ENCODE measurements at places on chromosomes 1 and 21.
A peak's percentile ranks its signal among the peaks of the same experiment; 100 is the strongest.

GRCh38 chr1:179937668-179938254 lies 16.8 kb upstream of the CEP350 start:
- no peak for DNase-seq

- DNase-seq = no peak
Observed at GRCh38 chr1:6491480-6491962, at the start of gene PLEKHG5. Gene PLEKHG5, minus strand, starts transcription at chr1:6491667. Its CDS starts 14,096 bp downstream, at chr1:6477571.

DNA sequence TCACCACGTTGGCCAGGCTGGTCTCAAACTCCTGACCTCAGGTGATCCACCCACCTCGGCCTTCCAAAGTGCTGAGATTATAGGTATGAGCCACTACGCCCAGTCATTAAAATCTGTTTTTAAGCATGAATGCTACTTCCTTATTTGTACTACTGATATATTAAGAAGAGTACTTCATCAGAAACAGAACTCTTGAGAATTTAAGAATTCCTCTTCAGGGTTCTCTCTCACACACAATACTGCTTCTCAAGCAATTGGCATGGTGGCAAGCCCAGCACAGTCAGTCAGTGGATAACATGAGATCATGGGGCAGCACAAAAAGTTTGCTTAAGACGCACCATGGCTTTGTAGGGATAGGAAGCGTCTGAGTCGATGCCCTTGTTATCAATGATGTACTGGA lies 14.1 kb downstream of the CTSS start:
- DNase-seq = no peak

- DNase-seq = no peak
Observed at GRCh38 chr1:41652384-41653265, 168.1 kb upstream of the EDN2 start.

DNA sequence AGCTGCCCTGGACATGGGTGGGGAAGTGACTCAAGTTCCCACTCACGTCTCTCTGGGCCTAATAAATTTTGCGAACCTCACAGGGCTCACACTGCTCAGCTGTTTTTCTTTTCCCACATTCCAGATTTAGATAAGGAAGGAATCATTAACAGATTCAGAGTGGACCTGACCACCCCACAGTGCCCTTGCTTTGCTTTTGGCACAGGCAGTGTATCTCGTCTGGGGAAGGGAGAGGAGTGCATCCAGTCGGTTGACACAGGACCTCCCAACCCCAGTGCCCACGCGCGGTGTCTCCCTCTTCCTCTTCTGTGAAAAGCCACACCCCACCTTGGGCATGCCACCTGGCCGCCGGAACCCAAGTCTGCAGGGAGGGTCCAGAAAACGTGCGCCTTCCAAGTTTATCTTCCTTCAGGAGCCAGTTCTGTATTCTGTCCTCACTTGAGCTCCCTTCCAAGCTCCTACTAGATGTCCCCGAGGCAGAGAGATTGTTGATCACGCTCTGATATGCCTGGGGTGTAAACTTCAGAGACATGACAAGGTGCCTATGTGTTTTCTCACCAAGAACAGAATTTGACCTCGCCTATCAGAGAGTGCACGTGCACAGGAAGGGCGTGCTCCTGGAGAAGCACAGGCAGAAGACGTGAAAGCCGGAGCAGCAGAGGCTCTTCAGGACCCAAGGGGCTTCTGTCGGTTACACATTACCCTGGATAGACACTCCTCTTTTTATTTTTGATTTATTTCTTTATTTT lies 9.5 kb upstream of the SLC2A5 start:
- no peak for DNase-seq

- DNase-seq = peak; percentile 55
Observed at GRCh38 chr1:154975409-154976059, 1.1 kb downstream of the CKS1B start.

DNA sequence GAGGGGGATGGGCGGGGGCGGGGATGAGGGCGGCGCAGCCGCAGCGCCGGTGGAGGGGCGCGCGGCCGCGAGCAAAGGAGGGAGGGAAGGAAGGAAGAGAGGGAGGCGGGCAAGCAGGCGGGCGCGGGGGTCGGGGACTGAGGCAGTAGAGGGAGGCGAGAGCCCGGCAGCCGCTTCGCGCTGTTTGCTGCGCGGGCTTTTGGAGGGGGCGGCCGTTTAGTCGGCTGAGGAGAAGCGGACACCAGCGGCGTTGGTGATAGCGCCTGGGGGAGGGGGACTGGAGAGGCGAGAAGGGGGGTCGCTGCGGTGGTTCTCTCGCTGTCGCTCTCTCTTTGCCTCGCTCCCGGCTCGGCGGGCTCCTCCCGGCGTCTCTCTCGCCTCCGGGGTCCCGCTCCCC lies at the start of gene HS2ST1:
Gene HS2ST1 (plus strand): TSS at position 35 of the 397 bp plus-strand sequence.
- DNase-seq = no peak

- no peak for DNase-seq
Observed at GRCh38 chr1:42738678-42739226, 1.3 kb downstream of the CLDN19 start.

DNA sequence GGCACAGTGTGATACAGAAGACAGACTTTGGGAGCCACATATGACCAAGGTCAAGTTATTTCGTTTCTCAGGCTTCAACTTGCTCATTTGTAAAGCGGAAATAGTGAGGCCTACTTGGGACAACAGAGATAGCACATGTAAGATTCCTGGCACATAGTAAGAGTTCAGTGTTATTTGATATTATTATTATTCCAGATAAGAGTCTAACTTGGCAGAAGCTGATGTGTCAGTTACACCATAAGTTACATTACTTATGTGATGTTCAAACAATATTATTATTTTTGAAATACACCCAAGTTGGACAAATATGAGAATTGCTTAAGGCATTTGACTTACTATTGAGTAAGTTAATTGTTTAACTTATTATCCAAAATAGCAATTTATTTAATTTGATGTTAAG lies 10.2 kb upstream of the CYP4X1 start:
- DNase-seq = no peak
